RPMI7951 (cell line): ENCODE measurements at places on chromosomes 2 and 18. TPM values are rescaled to one million over a fixed set of nuclear protein-coding genes. Genes with fewer than 3 reads are reported as not detected.

The AOX1 gene
- 26.8 and 27.5 TPM in 2 replicates for total RNA-seq

The RANBP2 gene
- total RNA-seq = 51.6 and 56.0 TPM in 2 replicates

The SPATA3 gene
- not detected in 2 replicates for total RNA-seq

The ACADL gene
- total RNA-seq = not detected in 2 replicates

The DTNB gene
- total RNA-seq = 4.8 and 8.4 TPM in 2 replicates

The C1GALT1C1L gene
- total RNA-seq = 6.4 and 7.0 TPM in 2 replicates

The TBR1 gene
- total RNA-seq = under 0.01 TPM in 1 of 2 replicates, not detected in the other

The UCN gene
- total RNA-seq = 0.48 and 2.1 TPM in 2 replicates

DNA sequence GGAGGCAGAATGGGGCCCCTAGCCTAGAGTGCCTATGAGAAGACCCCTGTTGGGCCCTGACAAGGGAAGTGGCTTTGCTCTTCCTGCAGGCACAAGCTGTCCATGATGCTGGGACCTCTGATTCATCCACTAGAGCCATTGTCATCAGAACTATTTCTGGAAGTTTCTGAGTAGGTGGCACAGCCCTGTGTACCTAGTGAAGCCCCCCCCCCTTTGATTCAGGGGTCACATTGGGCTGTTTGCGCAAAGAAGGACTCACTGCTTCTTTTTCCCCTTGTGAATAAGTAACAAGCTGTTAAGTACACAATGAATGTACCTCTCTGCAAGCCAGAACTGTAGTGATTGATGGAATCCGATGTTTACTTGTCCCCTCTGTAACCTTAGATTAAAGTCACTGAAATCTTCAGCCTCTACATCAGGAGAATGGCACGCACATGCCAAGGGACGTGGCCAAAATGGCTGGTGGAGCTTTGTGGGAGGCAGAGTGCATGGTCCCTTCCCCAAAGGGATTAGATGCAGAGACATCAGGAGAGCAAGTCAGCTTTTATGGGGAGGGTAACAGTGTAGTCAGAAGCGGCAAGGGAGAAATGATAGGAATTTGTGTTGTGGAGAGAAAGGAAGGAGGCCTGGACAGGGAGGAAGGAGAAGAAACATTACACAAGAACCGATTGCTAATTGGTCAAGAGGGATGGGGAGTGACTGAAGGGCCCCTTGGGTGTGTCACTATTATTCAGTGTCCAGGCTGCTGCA lies 267.6 kb upstream of the RAB12 start:
- peak; percentile 11 for DNase-seq

- no peak for DNase-seq
Observed at GRCh38 chr2:204332706-204333105, 212.6 kb upstream of the PARD3B start.

DNA sequence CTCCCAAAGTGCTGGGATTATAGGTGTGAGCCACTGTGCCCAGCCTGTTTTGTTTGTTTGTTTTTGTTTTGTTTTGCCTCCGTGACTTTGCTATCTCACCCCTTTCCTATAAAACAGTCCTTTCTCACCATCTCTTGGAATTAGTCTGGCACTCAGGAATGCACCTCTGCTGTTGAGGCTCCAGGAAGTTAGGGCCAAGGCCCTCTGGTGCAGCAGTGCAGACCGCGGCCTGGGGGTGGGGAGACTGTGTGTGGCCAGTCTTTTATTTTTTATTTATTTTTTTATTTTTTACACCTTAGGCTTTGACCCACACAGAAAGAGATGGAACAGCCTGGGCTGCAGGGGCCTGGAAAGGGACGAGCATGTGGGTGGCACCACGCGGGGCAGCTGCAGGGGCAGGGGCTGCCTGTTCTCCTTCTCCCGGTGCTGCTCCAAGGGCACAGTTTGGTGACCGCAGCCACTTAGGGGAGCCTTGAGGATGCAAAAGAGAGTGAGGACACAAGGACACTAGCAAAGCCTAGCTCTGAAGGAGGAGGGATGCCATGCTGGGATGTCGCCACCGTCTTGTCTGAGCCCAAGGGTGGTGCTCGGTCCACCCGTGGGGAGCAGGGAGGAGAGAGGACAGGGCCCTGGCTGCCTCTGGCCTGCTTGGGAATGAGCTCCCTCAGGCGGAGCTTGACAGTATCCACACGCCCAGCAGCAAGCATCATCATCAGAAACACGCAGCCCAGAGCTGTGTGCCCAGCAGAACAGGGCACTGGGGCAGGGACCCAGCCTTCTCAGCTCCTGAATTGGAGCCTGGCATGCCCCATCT lies 19.4 kb upstream of the ALPI start:
- no peak for DNase-seq

DNA sequence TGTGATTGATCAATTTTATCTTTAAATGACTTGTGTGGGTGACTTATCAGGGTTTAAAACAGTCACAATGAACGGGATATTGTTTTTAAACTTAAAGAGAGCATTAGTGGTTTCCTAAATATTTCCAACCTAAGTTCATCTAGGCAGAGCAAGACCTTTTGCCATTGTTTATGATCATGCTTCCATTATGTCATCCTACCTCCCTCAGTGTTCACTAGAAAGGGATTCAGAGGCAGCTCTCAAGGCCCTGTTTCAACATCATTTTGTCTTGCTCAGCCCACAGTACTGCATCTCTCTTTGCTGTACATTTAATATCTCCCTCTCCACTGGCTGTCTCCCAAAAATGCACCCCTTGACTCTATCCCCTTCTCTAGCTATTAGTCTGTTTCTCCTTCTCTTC lies 21.5 kb upstream of the PELI1 start:
- DNase-seq = no peak

- DNase-seq = peak; percentile 27
Observed at GRCh38 chr18:24543795-24544498, 83.5 kb downstream of the HRH4 start.

DNA sequence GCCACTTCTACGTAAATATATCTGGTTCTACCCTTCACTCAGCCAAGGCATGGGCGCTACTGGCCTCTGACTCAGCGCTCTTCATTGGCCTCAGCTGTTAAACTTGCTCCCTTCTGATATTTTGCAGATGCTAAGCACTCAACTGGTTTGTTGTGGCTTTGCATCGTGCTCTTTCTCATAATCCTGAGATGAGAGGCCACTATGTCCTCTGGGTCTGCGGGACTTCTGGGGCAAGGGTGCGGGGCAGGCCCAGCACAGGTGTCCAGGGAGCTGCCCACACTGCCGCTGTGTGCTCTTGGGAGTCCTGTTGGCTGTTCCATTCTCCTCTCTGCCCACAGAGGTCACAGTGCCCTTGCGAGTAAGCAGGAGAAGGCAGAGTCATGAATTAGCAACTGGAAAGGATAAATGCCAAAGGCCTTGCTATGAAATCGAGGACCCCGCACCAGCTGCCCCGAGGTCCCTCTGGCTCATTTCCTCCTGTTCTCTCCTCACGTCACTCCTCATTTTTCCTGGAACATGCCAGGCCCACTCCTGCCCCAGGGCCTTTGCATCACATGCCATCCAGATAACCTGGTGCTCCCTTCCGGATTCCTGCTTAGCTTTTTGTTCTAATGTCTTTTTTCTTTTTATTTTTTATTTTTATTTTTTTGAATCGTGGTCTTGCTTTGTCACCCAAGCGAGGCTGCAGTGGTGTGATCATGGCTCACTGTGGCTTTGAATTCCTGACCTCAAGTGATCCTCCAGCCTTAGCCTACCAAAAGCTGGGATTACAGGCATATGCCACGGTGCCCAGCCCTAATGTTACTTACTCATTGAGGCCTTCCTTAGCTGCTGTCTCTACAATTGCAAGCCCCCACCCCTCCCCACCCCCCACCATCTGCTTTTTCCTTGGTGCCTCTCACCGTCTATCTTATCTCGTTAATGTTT lies 34.9 kb upstream of the MAT2A start:
- DNase-seq = peak; percentile 97

- DNase-seq = no peak
Observed at GRCh38 chr2:100113990-100114433, 28.4 kb downstream of the AFF3 start.

DNA sequence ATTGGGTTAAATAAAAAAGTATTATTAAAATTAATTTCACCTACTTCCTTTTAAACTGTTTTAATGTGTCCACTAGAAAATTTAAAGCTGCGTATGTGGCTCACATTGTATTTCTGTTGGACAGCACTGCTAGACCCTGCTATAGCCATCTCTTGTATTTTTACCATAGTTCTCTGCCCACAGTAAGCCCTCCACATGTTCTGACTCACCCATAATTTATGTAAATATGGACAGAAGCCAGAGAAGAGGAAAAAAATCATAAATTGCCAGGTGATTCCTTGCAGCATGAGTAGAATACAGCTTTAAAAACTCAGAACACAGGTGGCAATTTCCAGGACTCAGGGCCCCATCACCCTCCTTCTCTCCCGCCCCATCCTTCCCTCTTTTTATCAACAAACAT lies 142.4 kb upstream of the MEX3C start:
- DNase-seq = no peak

- no peak for DNase-seq
Observed at GRCh38 chr18:32315881-32316280, 126.0 kb downstream of the MEP1B start.

DNA sequence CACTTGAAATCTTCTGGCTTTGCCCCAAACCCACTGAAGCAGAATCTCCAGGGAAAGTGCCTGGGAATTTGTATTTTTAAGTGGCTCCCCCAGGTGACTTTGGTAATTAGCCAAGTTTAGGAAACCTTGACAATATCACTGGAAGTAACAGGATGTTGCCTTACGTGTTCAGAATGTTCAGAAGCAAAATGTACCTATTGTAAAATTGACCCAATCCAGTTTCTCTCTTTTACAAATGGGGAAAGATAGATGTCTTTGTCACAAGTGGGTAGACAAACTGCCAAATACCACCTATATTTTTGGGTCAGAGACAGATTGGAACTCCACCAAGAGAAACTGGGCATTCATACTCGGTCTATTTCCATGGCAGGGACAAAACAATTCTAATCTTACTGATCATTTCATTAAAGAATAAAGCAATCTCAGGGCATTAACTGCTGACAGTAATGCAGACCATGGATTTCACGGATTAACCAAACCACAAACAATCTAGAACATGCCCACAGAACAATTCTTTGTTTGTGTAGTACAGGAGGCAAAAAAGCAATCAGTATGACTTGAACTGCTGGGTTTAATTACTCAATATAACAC lies 255.8 kb downstream of the ERBB4 start:
- no peak for DNase-seq

GRCh38 chr18:71025505-71026225 lies 736.8 kb downstream of the SOCS6 start:
- DNase-seq = no peak

- peak; percentile 92 for DNase-seq
Observed at GRCh38 chr18:32092422-32093101, 888 bp downstream of the RNF138 start.

GRCh38 chr18:25985707-25986394 lies 104.6 kb downstream of the SS18 start:
- DNase-seq = no peak

DNA sequence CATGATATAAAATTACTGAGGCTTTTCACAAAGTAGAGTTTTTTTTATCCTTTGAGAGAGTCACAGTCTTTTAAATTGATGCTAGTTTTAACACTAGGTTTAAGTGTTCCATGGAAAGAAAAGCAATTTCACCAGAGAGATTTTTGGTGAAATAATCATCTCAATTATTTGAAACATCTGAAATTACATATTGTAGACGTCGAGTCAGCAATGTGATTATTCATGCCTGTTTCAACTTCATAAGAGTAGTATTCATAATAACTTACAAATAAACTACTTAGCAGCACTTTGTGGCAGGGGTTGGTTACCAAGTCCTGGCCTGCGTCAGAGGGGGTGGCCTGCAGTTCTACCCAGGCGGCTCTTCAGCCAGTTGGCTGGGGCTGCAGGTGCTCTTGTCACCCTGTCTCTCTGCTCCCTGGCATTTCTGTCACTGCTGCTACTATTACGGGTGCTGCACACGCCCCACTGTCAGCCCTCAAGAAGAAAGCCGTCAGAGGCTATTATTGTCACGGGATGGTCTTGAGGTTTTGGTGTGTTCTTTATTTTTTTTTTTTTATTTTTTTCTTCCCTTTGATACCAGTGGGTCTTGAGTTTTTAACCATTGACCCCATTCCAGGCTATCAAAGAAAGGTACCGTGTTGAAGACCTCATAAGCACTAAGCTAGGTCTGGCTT lies 50.4 kb downstream of the MALT1 start:
- DNase-seq = no peak

DNA sequence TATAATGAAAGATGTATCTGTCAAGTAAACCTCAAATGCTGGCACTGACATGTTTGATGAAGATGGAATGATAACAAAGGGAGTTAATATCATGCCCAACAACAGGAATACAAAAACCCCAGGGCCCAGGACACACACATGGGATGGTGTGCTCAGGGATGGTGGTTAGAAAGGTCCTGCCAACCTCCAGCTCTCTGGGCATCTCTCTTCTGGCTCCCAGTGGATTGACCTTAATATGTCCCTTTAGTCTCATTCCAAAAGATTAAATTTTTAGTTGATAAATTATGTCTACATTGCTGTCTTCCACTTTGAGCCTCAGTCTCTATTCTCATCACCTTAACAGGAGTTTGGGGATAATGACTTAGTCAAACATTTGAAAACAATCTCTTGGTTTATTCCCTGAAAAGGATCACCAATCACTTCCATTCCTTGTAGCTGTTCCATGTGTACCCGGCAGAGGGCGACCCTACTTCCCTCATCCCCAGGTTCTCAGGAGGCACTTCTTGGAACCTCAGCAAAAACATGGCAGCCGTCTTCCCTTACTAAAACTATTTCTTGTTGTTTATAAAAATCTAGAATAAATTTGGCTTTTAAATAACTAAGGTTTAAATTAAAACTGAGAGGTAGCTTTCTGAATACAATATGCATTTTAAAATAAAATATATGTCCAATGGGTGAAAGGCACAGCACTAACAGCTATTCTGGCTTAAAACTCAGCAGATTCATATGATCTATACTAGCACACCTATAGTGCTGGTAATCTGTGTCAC lies 29.6 kb downstream of the MCEE start:
- peak; percentile 69 for DNase-seq

DNA sequence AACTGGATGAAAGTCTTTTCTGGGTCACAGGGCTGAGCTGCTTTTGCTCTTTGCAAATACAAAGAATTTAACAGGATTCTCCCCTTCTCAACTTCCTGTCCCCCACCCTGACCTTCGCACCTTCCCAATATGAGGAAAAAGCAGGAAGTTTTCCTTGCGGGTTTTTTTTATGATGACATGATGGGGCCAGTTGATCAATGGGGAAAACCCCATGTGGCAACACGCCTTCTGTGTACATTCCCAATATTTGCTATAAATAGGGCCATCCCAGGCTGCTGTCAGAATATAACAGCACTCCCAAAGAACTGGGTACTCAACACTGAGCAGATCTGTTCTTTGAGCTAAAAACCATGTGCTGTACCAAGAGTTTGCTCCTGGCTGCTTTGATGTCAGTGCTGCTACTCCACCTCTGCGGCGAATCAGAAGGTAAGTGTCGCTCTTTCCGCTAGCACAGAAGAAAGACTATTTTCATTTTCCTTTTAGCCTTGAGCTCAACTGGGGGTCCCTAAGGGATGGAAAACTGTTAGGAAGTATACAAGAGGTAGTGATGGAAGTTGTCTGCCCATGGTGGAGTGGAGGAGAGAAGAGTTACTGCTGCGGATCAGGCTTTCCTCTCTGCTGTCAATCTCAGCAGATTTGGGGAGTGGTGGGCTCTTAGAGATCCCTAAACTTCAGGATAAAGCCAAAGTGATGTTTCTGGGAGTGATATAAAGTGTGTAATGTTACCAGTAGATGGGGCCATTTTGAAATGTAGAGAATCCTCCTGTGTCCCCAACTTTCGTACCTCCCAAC lies at the start of gene CCL20:
CCL20 (plus strand) TSS at position 281 of the 792 bp plus-strand sequence; CDS start at position 351, 70 bp downstream.
- no peak for DNase-seq

GRCh38 chr2:217353591-217353990 lies 493.7 kb upstream of the TNP1 start:
- DNase-seq = no peak
